ENCODE measurements at places on chromosomes 16 and 17.

GRCh38 chr17:79834565-79835469, 4.4 kb downstream of the CBX4 start:
- no peak for DNase-seq

DNA sequence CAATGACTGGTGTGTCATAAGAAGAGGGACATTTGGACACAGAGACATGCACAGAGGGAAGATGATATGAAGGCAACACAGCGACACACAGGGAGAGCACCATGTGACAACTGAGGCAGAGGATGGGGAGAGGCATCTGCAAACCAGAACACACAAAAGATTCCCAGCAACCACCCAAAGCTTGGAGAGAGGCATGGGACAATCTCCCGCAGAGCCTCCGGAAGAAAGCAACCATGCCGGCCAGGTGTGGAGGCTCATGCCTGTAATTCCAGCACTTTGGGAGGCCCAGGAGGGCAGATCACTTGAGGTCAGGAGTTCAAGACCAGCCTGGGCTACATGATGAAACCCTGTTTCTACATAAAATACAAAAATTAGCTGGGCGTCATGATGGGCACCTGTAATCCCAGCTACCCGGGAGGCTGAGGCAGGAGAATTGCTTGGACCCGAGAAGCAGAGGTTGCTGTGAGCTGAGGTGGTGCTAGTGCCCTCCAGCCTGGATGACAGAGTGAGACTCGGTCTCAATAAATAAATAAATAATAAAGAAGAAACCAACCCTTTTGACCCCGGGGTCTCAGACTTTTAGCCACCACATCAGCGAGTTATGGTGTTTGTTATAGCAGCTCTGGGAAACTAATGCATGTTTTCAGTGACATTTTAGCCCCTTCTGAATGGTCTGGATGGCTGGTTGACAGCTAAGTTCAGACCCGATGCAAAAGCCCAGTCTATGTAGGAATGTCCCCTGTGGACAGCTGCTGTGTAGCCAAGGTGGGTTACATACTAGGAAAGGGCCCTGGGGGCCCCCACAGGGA, 13.8 kb upstream of the PLCG2 start:
- no peak for DNase-seq

- no peak for DNase-seq
Measured at GRCh38 chr17:2207815-2208515, 95.6 kb downstream of the SMG6 start.

DNA sequence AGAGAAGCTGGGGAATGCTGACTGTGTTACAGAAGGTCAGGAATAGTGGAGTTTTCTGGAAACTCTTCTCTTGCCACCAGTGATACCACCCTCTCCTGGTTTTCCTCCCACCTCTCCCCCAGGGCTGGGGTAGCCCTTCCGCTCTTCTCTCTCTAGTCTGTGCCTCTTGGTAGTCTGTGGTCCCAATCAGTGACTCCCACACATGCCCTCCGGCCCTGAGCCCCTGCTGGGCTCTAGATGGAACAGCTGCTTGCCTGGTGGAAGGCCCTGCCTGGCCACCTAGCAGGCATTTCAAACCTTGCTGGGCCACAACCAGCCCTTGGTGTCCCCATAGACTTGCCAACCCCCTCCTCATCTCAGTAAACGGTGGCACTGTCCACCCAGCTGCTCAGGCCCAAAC, 15.2 kb upstream of the MTSS2 start:
- DNase-seq: no peak

DNA sequence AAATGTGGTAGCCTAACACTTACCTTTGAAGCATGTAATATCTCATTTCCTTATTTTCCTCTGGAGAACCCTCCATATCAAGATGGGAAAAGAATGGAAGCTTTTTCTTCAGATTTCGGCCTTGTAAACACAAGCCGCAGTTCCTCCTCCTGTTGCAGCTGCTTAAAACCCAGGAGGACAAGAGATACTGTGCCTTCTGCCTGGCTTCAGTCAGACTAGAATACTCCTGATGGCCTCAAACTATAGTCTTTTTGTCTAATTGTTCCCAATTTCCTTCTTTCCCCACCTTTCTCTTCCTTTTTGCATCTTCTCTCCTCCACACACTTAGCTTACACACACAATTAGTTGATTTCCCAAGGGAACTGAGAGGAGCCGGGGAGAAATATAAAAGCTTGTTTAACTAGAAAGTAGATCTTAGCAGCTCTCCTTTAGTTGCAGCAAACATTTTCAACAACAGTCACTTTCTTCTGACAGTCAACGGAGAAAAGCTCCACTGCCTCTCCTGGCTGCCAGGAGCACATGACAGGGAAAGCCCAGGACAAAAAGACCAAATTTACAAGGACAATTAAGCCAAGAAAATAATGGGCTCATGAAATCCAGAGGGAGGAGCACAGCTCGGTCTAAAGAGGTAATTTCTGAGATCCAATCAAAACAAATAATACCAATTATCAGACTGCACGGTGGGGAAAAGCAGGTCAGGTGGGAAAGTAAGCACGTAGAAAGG, 76.4 kb upstream of the C17orf78 start:
- no peak for DNase-seq

DNA sequence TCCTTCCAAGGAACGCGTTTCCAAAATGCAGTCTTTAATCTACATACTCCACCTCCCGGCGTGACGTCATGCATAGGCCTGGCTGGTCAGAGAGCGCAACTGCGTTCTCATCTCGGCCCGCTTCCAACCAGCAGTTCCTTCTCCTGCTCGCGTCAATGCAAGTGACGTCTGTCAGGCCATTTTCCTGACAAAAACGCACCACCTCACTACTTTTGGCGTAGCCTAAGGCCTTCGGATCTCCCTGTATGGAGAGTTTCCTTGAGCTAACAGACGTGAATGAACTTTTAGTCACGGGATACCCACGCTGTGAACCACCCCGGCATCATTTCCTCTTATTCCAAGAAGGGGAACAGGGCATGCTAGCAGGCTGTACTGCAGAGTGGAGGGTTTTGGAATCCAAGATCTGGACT, 25.0 kb downstream of the TEX14 start:
- DNase-seq: no peak

GRCh38 chr17:43560461-43561427, 14.6 kb upstream of the ETV4 start:
- DNase-seq: no peak

DNA sequence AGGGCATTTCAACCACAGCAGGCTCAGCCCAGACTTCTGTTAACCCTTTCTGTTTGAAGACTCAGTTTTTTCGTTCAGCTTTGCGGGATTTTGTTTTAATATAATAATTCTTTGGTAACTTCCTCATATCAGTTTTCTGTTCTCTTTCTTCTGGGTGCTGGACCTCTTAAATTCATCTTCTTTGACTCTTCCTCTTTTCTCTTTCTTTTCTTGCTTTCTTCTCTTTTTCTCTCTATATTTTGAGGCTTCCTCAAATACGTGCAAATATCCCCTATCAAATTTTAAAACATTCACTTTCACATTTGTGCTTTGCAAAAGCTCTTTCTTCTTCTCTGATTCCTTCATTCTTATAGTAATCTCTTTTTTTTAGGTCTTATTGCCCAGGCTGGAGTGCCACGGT, 136.3 kb downstream of the HS3ST3B1 start:
- no peak for DNase-seq

- no peak for DNase-seq
Measured at GRCh38 chr17:6753006-6753445, 2.8 kb upstream of the XAF1 start.

DNA sequence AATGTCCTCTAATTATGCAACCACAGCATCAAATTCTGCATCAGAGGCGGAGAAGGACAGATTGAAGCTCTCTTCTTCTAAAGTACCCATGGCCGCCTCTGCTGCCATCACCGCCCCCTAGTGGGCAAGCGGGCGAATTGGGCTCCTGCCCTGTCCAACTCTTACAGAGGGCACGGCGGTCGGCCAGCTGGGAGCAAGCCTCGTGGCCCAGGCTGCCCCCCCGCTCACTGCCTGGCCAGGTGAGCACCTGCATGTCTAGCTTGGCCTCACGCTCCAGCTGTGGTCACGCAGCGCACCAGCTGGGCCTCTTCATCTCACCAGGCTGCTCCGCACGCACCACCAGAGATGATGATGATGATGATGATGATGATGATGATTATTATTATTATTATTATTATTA, 146.1 kb upstream of the TOM1L1 start:
- no peak for DNase-seq

- no peak for DNase-seq
Measured at GRCh38 chr17:61487161-61487988, 35.2 kb downstream of the TBX4 start.

DNA sequence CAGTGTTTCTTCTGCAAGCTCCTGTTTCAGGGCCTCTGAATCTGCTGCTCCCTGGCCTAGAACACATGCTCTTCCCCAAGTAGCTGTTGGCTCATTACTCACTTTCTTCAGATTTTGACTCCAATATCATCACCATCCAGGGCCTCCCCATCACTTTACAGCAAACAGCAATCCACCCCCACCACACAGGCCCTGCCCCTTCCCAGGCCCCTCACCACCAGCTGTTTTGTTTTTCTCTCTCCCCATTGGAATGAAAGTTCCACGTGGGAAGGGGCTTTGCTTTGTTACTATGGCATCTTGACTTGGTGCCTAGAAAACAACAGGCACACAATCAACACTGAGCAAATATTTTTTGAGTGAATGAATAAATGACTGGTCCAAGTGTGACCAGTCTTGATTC, 4.0 kb downstream of the TMEM170A start:
- no peak for DNase-seq

DNA sequence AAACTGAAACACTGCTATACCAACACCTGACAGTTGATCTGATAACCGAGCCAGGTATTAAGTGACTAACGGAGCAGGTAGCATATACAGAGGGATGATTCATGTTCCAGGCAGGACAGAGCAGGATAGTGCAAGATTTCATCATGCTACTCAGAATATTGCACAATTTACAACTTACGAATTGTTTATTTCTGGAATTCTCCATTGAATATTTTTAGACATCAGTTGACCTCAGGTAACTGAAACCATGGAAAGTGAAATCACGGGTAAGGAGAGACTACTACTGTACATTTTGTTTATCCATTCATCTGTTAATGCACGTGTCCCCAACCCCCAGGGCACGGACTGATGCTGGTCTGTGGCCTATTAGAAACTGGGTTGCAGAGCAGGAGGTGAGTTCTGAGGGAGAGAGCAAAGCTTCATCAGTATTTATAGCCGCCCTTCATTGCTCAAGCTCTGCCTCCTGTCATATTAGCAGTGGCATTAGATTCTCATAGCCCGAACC, 14.5 kb upstream of the PPM1E start:
- no peak for DNase-seq

GRCh38 chr17:79185671-79186070, 111.0 kb downstream of the ENGASE start:
- no peak for DNase-seq

- DNase-seq: no peak
Measured at GRCh38 chr16:10828851-10829366, 10.3 kb upstream of the TVP23A start.

DNA sequence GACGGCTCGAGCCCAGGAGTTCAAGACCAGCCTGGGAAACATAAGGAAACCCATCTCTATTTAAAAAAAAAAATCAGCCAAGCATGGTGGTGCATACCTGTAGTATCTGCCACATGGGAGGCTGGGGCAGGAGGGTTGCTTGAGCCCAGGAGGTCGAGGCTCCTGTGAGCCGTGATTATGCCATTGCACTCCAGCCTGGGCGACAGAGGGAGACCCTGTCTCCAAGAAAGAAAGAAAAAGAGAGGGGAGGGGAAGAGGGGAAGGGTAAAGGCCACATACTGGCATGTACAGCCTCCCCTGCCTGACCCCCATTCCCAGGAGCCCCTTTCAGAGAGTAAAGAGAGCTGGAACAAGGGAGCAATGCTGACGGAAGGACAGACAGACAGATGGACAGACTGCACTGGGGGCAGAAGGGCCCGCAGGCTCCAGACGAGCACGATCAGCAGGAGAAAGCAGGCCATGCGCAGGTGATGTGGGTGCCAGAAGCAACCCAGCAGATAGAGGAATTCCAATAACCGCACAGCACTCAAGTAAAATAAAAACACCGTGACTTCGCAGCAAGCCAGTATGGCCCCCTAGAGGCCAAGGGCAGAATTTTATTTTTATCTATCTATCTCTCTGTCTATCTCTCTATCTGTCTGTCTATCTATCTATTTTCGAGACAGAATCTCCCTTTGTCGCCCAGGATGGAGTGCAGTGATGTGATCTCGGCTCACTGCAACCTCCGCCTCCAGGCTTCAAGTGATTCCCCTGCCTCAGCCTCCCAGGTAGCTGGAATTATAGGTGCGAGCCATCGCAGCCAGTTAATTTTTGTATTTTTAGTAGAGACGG, 27.1 kb upstream of the SNN start:
- no peak for DNase-seq

- no peak for DNase-seq
Measured at GRCh38 chr17:37789771-37790541, 45.1 kb upstream of the HNF1B start.

DNA sequence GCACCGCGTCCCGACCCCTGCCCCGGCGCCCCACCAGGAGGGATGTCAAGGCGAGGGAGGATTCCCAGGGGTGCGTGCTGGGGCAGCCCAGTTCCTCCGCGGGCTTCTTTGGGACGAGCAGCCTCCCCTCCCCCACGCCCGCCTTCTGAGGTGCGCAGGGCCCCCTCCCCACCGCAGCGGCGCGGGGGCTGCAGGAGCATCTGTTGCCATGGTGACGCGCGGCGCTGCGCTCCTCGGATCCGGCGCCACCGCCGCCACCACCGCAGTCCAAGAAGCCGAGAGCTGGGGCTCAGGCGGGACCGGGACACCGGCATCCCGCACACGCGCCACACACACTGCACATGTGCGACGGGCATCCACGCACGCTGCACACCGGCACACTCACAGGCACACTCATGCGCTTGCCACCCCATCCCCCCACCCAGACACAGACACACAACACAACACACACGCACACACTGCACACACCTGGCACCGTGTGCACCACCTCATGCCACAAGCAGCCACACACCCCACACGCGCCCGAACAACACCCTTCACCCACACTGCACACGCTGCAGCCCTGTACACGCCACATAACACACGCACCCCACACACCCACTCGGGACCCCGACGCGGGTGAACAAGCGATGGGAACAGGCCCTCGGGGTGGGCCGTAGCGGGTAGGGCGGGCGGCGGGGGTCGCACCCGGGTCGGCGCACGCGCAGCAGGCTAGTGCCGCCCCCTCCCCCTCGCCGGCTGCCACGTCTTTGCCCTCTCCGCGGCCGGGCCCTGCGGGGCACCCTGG, 17.0 kb downstream of the ENPP7 start:
- no peak for DNase-seq

- no peak for DNase-seq
Measured at GRCh38 chr17:82175951-82176350, 36.7 kb downstream of the CCDC57 start.

GRCh38 chr16:3001316-3001715, 11.4 kb upstream of the CLDN9 start:
- DNase-seq: no peak

DNA sequence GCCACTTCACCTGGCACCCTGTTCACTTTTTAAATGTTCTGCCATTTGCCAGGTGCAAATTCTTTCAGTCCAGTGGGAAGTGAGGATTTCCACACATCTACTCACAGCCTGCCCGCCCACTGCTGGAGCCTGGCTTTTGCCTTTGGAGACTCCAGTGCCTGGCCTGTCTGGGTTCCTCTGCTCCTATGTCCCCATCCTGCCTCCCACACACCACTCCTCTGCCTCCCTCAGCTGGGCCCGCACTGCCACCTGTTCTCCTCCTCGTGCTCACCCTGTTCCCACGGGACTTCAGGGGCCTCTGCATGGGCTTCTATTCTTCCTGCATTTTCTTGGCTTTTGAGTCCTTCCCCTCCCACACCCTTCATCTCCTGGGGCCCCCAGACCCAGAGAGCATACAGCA, 7.9 kb upstream of the NDRG4 start:
- no peak for DNase-seq

GRCh38 chr17:51803161-51803560, 355.4 kb downstream of the CA10 start:
- DNase-seq: no peak
